Hepatic stellate cell (primary cell): ENCODE measurements at places on chromosomes 5 and 9.

DNA sequence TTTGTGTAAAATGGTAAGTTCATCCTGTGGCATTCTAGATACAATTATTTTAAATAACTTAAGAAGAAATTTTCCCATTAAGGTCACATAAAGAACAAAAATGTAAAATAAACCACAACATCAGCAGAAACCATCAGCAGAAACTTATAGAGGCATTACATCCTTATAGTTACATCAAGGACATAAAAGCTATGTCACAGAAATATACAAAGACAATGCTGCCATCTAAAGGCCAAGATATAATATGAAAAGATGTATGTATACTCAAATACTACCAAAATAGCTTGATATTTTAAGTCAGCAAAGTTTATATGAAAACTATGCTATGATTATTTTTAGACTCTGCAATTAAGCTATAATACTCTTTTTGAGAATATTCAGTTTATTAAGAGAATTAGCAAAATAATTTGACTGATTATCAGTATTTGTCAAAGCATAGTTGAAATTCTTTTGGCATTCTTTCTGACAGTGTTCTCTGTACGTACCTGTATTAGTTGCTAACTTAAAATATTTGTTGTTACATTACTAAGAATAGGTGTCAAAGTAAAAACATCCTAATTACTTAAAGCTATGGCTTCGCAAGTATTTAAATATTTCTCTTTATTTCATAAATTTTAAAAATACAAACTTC is 36.2 kb downstream of the FBXL17 start:
- DNase-seq = peak; percentile 2

- DNase-seq = no peak
Observed at GRCh38 chr9:20649381-20649780, 27.1 kb upstream of the MLLT3 start.

DNA sequence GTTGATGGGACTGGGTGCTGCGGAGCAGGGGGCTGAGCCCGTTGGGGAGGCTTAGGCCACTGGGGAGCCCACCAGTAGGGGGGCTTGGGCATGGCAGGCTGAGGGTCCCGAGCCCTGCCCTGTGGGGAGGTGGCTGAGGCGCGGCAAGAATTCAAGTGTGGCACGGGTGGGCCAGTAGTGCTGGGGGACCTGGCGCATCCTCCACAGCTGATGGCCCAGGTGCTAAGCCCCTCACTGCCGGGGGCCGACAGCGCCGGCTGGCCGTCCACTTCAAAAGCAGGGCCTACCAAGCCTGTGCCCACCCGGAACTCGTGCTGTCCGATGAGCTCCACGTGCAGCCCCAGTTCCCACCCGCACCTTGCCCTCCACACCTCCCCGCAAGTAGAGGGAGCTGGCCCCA is 917.5 kb downstream of the TAF11L14 start:
- no peak for DNase-seq

GRCh38 chr9:92668746-92669526 is 995 bp downstream of the IPPK start:
- DNase-seq = peak; percentile 88

DNA sequence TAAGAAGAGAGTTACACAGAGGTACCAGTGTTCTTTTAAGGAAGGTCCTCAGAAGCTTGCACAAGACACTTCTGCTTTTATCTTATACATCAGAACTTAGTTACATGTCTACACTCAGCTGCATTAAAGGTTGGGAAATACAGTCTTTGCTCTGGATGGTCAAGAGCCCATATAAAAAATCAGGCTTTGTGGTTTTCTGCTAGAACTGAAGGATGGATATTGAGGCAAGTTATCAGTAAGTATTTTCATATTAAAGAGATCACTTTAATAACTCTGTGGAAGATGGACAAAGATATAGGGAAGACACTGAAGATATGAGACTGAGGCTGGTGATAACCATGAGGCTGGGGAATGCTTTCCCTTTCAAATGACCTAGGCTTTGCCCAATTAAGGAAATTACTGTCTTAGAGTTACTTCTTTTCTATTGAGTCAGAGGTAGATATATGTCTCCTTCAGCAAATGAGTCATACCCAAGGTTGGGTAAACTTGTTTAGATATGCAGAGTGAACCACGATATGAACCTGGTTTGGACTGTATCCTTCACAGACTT is 87.0 kb upstream of the TNC start:
- no peak for DNase-seq

DNA sequence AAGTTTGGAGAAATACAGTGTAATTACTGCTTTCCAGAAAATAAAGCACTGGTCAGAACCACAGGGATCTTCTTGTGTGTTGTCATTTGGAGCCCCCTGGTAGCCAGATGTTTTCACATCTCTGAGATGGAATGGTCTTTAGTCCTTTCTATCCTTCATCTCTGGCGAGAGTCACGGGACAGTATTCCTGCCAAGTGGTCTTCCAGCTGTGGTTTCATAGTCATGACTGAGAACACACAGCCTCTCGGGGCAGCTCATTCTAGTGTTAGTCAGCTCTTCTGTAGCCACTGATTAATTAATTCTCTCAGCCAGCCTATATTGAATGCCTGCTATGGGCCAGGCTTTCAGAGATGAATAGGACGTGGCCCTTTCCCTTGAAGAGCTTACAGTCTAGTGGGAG is 34.1 kb downstream of the HMGXB3 start:
- DNase-seq = no peak

- DNase-seq = no peak
Observed at GRCh38 chr5:10861423-10861790, 100.4 kb upstream of the DAP start.

- peak; percentile 47 for DNase-seq
Observed at GRCh38 chr9:93097511-93098201, 1.6 kb downstream of the CARD19 start.

GRCh38 chr5:140926443-140927227 is 536 bp downstream of the PCDHAC1 start:
- peak; percentile 37 for DNase-seq

GRCh38 chr5:14326035-14326903 is 183.1 kb downstream of the TRIO start:
- no peak for DNase-seq

DNA sequence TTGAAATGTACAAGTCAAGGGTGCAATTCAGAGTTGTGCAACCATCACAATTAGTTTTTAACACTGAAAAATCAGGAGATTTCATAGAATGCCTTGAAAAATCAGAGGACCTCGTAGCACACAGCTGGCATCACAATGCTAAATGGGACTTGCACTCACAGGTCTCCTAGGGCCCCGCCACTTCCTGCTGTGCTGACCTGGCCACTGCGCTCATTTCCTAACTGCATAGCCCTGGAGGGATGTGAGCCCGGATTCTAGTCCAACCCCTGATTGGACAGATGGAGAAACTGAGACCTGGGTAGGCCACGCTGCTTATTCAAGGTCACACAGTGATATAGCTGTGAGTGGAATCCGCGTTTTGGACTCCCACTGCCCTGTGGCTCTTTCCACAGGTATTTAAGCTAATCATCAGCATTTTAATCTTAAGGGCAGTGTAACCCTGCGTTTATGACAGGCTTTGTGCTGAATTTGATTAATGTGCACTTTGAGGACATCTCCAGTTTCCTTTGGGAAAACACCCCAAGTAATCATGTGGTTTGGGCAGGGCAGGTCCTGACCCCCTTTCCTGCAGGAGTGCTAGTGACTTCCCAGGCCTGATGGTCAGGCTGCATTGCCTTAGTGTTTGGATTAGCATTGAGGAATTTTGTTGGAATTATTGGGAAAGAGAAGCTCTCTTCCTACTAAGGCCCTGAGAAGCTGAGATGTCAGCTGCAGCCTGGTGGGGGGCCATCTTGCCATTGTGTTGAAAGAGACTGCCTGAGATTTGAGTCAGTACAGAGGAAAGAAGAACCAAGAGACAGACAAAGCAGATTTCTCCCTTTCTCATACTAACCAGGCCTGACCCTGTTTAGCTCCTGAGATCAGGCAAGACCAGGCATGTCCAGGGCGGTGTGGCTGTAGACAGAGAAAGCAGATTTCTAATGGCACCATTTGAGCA is 36.2 kb downstream of the STC2 start:
- peak; percentile 64 for DNase-seq

GRCh38 chr5:97297063-97297703 is 114.1 kb upstream of the RIOK2 start:
- peak; percentile 38 for DNase-seq

- no peak for DNase-seq
Observed at GRCh38 chr5:83281176-83281575, 190.4 kb upstream of the VCAN start.

- no peak for DNase-seq
Observed at GRCh38 chr9:12817702-12818101, 42.9 kb downstream of the LURAP1L start.

DNA sequence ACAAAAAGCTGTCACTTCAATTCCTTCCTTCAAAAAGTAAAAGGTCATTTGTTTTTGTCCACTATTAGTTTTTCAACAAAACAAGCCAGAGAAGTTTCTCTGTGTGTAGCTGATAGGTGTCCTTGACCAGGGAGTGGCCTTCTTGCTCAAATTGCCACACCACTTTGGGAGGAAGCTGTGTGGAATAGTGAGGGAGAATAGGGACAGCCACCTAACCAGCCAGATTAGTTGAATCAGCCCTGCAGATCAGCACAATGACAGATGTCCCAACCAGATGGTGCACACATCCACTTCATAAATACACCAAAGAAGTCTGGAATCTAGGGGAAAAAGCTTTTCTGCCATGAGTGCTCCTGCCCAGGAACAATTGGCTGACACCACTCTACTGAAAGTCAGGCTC is 37.2 kb downstream of the NREP start:
- no peak for DNase-seq

GRCh38 chr5:33072296-33072695 is 361.2 kb downstream of the NPR3 start:
- DNase-seq = no peak

- DNase-seq = no peak
Observed at GRCh38 chr9:134003237-134003636, 11.1 kb upstream of the VAV2 start.

DNA sequence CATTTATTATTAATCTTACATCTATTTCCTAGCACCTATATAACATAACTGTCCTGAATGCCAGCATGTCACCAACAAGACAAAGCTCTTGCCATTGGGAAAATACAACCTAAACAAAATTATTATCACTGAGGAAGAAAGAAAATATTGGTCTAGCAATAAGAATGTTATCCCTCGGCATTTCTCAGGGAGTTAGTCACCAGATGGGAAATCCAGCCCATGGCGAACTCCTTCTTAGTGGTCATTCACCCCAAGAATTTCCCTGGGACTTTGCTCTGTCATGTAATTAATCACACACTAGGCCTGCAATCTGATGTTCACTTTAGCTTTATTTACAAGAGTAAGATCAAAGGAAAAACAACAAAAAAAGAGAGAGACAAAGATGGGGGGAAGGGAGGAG is 56.1 kb upstream of the TAS2R1 start:
- peak; percentile 48 for DNase-seq

DNA sequence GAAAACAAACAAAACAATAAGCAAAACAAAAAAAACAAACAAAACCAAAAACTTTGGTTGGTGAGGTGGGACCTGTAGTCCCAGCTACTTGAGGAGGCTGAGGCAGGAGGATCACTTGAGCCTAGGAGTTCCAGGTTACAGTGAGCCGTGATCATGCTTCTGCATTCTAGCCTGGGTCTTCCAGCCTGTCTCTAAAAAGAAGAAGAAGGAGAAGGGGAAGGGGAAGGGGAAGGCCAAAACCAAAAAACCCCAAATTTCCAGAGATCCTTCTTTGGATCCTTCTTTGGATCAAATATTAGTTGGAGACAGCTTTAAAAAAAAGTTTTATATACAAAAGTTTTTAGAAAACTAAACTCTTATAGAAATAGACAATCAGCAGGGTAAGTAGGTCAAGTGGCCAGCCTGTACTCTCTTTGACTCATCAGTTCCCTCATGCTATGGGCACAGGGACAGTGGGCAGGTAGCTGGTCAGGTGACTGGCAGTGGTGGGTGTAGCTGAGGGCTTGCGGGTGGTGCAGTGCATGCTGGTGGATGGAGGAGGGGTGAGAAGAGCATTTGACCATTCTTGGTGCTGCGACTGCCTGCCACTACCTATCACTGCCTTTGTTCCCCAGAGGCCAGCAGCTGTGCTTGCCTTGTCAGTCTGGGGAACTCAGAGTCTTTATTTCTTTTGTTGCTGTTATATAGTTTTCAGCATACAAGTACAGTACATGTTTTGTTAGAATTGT is 12.6 kb downstream of the RCL1 start:
- no peak for DNase-seq

GRCh38 chr5:145991044-145991575 is 54.7 kb downstream of the SH3RF2 start:
- DNase-seq = no peak

DNA sequence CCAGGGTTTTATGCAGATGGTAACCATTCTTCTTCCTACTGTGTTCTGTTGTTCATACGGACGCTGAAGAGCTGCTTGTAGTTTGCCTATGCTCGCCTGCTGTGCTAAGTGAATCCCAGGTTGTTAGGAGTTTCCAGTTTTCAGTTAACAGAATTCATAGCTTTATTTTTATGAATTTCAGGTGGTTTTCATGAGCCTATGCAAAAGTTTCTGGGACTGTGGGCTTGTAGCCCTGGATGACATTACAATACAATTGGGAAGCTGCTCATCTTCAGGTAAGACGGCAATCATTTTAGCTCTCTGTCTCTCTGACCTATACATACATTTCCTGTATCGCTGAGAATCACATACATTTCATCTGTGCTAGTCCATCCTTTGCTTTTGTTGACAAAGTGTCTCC is 90.3 kb upstream of the SMC5 start:
- no peak for DNase-seq

GRCh38 chr9:105178076-105178475 is 66.4 kb upstream of the SLC44A1 start:
- no peak for DNase-seq

- DNase-seq = peak; percentile 48
Observed at GRCh38 chr9:89604729-89605464, at the start of gene GADD45G. Gene GADD45G (plus strand): TSS chr9:89605012. CDS start chr9:89605122, 110 bp downstream.

DNA sequence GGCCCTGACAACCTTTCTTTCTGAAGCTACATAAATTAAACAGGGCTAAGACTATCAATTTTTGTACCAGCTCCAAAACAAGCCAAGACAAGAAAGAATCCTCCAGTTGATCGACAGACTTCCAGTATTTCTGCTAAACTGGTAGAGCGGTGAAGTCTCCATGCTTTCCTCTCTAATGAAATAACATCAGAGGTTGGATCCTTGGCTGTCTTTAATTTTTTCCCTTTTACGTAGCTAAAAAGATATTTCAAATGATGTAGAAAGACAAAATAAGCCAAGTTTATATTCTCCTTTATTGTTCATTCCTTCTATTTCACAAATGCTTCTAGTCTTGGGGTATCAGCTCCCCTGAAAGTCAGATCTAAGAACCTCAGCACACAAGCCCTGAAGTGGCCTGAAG is 434.9 kb downstream of the NFIB start:
- DNase-seq = no peak

- no peak for DNase-seq
Observed at GRCh38 chr9:33355933-33356332, 46.4 kb downstream of the AQP7 start.

GRCh38 chr9:6757132-6757455 is 679 bp upstream of the KDM4C start:
- DNase-seq = peak; percentile 73

DNA sequence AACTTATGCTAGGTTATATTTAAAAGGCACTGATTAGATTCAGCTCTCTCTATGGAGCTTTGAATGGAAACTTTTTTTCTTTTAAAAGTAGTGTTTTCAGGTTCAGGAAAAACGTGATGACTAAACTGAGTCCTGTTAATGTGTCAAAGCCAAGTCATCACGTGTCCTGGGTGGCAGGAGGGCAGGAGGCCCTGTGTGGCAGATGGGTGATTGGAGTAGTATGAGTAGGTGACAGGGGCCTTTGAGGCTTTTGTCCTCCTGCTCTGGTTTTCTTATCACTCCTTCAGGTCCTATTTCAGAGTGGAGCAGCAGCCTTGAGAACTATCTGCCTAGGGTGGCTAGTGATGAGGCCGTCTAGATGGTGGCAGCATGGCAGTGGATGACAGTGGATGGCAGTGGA is 17.7 kb upstream of the CARTPT start:
- DNase-seq = no peak
